ENCODE measurements at places on chromosomes 13 and 19. TPM values are rescaled to one million over a fixed set of nuclear protein-coding genes. Genes with fewer than 3 reads are reported as not detected.
A peak's percentile ranks its signal among the peaks of the same experiment; 100 is the strongest.

ZNF726 gene
- 1.8 TPM for polyA plus RNA-seq

TM9SF2 gene
- 98.7 TPM for polyA plus RNA-seq

PIK3R2 gene
- 0.83 TPM for polyA plus RNA-seq

CLC gene
- not detected for polyA plus RNA-seq

LILRB3 gene
- 0.65 TPM for polyA plus RNA-seq

MIA gene
- not detected for polyA plus RNA-seq

ZNF93 gene
- polyA plus RNA-seq: 11.1 TPM

THSD8 gene
- 0.66 TPM for polyA plus RNA-seq

OLFM2 gene
- 14.4 TPM for polyA plus RNA-seq

FUT6 gene
- not detected for polyA plus RNA-seq

CFAP97D2 gene
- polyA plus RNA-seq: 0.86 TPM

MRPL54 gene
- 157 TPM for polyA plus RNA-seq

- DNase-seq: no peak
These were observed 32.5 kb upstream of the IRS2 start for GRCh38 chr13:109818886-109819285.

DNA sequence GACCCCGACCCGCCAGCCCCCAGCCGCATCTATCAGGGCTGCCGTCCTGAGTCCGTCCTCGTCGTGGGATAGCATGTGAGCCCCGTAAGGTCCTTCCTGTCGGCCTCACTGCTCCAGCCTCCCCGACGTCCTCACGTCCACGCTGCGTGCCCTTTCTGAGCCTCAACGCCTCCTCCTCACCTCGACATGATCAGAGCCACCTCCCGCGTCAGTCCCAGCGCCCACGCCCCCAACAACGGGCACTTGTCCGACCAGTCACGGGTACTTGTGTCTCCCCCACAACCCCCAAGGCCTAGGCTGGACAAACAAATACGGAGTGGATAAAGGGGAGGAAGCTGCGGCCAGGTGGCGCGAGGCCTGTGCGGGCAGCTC, 665 bp downstream of the ZNF497 start:
- peak; percentile 64 for DNase-seq

GRCh38 chr13:45413826-45414307, 4.3 kb downstream of the SLC25A30 start:
- DNase-seq: no peak

- no peak for DNase-seq
These were observed 285.8 kb upstream of the KLHL1 start for GRCh38 chr13:70394031-70394548.

DNA sequence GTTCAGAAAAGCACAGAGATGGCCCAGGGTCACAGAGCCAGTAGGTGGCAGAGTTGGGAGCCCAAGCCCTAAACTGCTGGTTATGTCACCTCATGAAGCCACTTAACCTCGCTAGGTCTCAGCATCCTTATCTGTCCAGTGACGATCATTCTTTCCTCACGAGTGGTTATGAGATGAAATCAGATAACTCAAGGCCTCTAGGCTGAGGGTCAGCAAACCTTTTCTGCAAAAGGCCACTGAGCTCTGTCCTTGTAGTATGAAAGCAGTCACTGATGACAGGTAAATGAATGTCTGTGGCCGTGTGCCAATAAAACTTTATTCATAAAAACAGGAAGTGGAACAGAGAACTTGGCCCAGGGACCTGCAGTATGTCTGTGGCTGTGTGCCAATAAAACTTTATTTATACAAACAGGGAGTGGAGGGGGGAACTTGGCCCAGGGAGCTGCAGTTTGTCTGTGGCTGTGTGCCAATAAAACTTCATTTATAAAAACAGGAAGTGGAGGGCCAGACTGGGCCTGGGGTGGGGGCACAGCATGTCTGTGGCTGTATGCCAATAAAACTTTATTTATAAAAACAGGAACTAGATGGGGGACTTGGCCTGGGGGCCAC, 71.2 kb downstream of the GNG7 start:
- DNase-seq: no peak

- DNase-seq: no peak
These were observed 2.5 kb upstream of the DBP start for GRCh38 chr19:48639483-48640375.

DNA sequence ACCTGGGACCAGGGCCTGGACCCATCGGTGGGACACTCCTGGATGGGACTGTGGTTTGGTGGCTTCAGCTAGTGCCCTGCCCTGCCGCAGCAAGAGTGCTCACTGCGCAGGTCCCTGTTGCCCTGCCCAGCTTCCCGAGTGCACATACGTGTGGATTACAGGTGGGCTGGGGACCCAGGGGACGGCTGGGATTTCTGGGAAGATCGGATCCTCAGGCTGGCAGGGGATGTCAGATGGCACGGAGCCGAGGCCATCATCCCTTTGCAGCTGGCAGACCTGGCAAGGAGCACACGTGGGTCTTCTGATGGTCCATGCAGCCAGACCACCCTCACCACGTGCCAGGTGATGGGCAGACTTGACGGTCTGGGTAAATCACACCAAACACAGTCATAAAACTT, 69.3 kb downstream of the CHST8 start:
- DNase-seq: no peak

GRCh38 chr19:31114585-31114984, 234.7 kb downstream of the TSHZ3 start:
- DNase-seq: no peak

- DNase-seq: no peak
These were observed 66.7 kb downstream of the CBY2 start for GRCh38 chr13:45768656-45769479.

DNA sequence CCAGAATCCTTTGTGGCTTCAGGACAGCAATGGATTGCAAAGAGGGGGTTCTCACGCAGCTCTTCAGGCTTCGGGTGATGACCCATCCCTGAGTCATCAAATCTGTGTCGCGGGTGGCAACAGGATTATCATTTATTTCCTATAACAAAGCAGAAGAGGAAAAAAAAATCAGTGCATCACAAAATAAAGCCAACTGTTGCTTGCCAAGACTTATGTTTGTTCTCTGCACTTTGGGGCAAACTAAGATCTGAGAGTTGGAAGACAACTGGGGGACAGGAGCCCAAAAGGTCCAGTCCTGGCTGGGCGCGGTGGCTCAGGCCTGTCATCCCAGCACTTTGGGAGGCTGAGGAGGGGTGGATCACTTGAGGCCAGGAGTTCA, 6.4 kb downstream of the GNA15 start:
- DNase-seq: no peak

GRCh38 chr19:33175886-33176669, 18.1 kb upstream of the LRP3 start:
- DNase-seq: peak; percentile 50

DNA sequence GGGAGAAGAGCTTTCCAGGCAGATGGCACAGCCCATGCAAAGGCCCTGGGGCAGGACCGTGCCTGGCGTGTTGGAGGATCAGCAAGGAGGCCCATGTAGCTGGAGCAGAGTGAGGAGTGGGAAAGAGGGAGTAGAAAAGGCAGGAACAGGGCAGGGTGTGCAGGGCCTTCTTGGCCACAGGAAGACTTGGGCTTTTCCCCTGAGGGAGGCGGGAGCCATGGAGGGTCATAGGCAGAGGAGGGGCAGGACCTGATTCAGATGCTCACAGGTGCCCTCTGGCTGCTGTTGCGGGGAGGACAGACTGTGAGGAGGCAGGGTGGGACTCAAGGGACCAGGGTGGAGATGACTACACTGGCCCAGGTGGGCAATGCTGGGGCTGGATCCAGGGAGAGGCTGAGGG, 13.8 kb upstream of the PTPRS start:
- DNase-seq: no peak

- DNase-seq: peak; percentile 64
These were observed 3.7 kb downstream of the SNRPA start for GRCh38 chr19:40754611-40755247.

DNA sequence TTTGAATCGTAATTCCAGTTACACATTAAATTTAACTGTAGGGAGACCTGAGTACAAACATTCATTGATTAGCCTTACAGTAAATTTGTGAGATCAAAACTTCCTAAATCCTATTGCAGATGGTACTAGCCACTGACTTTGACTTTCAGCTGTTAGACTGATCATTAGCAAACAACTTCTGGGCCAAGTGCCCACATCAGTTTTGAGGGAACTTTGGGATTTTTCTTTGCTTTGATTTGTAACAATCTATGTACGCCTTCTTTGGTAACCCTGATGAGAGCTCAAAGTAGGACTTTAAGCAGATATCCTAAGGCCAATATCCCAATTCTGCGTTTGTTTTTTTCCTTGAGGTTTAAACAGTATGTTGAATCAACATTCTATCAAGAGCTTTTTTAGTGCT, 131.5 kb downstream of the DLEU7 start:
- no peak for DNase-seq

- no peak for DNase-seq
These were observed 326.1 kb upstream of the TSHZ3 start for GRCh38 chr19:31675193-31675913.

DNA sequence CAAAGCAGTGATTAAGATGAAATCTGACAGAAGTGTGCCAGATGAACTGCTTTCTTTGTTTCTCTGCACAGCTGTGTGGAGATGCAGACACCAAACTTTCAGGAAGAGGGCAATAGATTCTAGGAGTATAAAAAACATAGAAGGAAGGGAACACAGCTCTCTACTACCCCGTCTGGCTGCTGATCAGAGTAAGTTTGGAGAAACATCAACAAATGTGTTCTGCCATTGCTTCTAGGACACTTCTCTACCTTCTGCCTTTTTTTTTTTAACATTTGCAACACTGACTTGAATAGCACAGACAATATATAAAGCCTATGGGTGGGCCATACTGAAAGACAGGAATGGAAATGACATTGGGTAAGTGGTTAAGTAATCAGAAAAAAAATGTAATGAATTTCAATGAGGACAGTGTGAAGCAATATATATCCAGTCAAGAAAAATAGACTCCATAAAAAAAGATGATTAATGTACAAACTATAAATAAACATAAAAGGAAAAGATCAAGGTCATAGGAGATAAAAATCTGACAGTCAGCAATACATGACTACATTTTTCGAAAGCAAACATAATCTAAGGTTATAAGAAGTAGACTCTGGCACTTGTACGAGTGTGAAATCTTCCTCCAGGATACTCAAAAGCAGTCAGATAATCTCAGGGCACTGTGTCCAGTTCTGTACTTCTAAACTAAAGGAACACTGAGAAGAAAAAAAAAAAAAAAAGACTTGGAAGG, 21.4 kb downstream of the NUFIP1 start:
- no peak for DNase-seq

GRCh38 chr19:55091126-55091910, 15.6 kb downstream of the EPS8L1 start:
- DNase-seq: no peak
